ENCODE measurements at places on chromosomes 7 and 10. TPM values are rescaled to one million over a fixed set of nuclear protein-coding genes. Genes with fewer than 3 reads are reported as not detected.

HPS6 gene
- 33.7 TPM for total RNA-seq

SLK gene
- 74.7 TPM for total RNA-seq

RELN gene
- total RNA-seq, result 80.4 TPM

ZNF680 gene
- 23.4 TPM for total RNA-seq

GPR15LG gene
- not detected for total RNA-seq

COL1A2 gene
- total RNA-seq, result 436 TPM

MEIG1 gene
- total RNA-seq, result not detected

MEOX2 gene
- total RNA-seq, result 43.2 TPM

CUEDC2 gene
- 195 TPM for total RNA-seq

GLI3 gene
- total RNA-seq, result 12.6 TPM

SFTPA1 gene
- total RNA-seq, result not detected

NKX1-2 gene
- not detected for total RNA-seq

NPSR1 gene
- total RNA-seq, result not detected

GRCh38 chr7:130844811-130845580 is 111.0 kb upstream of the KLF14 start:
- no peak overlapping the region for H3K4me3 ChIP-seq
- H3K36me3 ChIP-seq, result no peaks in the 10 kb centered on the region
- no peak overlapping the region for H3K27ac ChIP-seq
- DNase-seq, result peak; percentile 27
- peaks cover 11% of the 10 kb centered on the region for H3K4me1 ChIP-seq

DNA sequence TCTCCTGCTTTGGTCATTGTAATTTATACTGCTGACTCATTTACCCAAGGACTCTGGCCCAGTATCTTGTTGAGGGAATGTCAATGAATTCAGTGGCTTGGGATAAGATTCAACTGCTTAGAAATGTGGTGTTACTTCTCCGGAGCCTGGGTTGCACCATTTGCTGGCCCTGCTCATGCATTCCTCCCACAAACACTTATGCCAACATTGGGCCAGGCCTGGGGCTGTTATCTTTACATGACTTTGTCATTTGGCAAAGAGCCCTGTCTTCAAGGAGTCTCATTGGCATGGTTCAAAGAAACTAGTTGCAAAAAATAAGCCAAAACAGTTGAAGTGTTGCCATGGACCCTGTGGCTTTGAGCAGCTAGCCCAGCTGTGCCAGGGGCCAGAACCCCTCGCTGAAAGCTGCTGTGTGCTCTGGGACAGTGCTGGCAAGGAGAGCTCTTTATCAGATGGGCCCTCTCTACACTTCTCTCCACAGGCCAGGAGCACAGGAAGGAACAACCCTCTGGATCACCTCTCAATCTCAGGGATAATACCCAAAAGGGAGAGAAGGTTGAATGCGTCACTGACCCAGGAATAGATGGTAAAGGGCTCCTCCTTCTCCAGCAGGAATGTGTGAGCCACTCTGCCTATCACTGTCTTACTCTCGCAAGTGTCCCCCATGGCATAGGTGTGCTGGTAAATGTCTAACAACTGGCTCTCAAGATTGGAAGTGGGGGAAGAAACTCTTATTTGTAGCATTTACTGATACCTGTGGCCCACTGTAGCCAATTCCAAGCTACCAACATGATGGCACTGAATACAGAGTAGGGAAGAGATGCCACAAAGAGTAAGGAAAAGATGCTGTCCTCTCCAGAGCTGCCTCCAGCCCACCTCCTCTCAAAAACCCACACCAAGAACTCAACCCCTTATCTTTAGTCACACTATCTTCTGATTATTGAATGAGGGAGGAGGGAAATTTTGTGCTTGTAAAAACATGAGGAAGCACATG is 23.5 kb upstream of the PDE1C start:
- H3K4me3 ChIP-seq, result no peak overlapping the region
- H3K27ac ChIP-seq, result peak overlapping the region; percentile 4
- no peaks in the 10 kb centered on the region for H3K36me3 ChIP-seq
- H3K4me1 ChIP-seq, result peaks cover 4% of the 10 kb centered on the region

GRCh38 chr7:99499371-99499720 is 735 bp downstream of the ZNF394 start:
- H3K36me3 ChIP-seq, result peaks cover 43% of the 10 kb centered on the region
- peak overlapping the region; percentile 96 for H3K27ac ChIP-seq
- H3K27me3 ChIP-seq, result no peaks in the 10 kb centered on the region
- no peak for DNase-seq
- peak overlapping the region; percentile 57 for H3K4me3 ChIP-seq

DNA sequence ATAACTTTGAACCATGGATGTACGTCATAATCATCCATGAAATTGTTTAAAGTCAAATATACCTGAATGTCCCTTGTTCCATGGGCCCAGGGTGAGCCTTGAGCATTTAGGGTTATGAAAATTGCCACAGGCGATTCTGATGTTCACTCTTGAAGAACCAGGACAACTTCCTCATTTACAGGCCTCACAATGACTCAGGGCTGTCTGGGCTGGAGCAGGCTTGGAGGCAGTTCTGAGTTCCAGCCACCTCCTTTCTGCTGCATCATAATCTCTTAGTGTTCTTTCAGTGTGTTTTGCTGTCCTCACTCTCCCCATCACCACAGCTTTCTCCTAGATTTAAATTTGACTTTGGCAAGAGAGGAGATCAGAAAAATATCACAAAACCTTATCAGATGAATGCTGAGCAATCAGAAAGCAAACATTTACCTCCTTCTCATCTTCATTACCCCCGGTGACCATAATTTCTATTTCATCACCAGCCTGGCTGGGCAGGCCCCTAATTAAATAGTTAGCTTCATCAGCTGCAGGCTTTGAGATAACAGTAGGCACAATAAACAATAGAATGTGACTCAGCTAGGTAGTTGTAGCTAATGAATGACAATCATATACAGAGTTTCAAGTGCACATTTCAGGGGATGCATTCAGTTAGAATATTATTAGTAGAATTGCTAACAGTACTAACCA is 571.0 kb downstream of the SH2D4B start:
- no peak for DNase-seq
- no peaks in the 10 kb centered on the region for H3K27me3 ChIP-seq
- H3K4me3 ChIP-seq, result no peak overlapping the region
- no peaks in the 10 kb centered on the region for H3K36me3 ChIP-seq
- no peak overlapping the region for H3K27ac ChIP-seq
- no peaks in the 10 kb centered on the region for H3K4me1 ChIP-seq

GRCh38 chr7:70645876-70646351 is 486.0 kb upstream of the GALNT17 start:
- H3K36me3 ChIP-seq, result no peaks in the 10 kb centered on the region
- no peak overlapping the region for H3K27ac ChIP-seq
- no peaks in the 10 kb centered on the region for H3K27me3 ChIP-seq
- no peak for DNase-seq
- no peaks in the 10 kb centered on the region for H3K4me1 ChIP-seq
- no peak overlapping the region for H3K4me3 ChIP-seq

- H3K4me1 ChIP-seq, result no peaks in the 10 kb centered on the region
- no peak for DNase-seq
- no peak overlapping the region for H3K4me3 ChIP-seq
- no peak overlapping the region for H3K27ac ChIP-seq
Observed at GRCh38 chr7:128725531-128725930, 13.6 kb upstream of the CALU start.

GRCh38 chr10:69464801-69465401 is 13.6 kb downstream of the TSPAN15 start:
- H3K27ac ChIP-seq, result peak overlapping the region; percentile 72
- H3K4me1 ChIP-seq, result no peaks in the 10 kb centered on the region
- DNase-seq, result no peak

DNA sequence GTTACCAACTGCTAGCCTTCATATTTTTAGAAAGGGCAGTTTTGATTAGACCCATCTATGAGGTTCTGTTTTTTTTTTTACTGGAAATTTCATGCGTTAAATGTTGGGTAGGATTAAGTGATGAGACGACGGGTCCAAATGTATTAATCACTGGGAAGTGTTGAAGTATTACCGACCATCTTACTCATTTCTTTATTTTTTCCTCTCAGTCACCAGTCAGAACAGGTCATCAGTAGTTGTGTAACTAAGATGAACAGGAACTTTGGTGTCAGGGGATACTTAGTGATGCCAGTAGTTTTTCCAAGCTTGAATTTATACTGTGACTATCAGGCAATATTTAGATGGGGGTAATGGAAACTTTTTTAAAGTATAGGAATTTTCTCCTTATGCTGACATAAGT is 14.2 kb downstream of the TFAM start:
- no peaks in the 10 kb centered on the region for H3K27me3 ChIP-seq
- no peak for DNase-seq
- no peaks in the 10 kb centered on the region for H3K4me1 ChIP-seq
- H3K27ac ChIP-seq, result no peak overlapping the region
- peaks cover 11% of the 10 kb centered on the region for H3K36me3 ChIP-seq

GRCh38 chr7:158405324-158405723 is 182.3 kb downstream of the PTPRN2 start:
- no peak overlapping the region for H3K4me3 ChIP-seq
- DNase-seq, result no peak
- no peaks in the 10 kb centered on the region for H3K27me3 ChIP-seq
- H3K4me1 ChIP-seq, result no peaks in the 10 kb centered on the region
- H3K36me3 ChIP-seq, result no peaks in the 10 kb centered on the region

DNA sequence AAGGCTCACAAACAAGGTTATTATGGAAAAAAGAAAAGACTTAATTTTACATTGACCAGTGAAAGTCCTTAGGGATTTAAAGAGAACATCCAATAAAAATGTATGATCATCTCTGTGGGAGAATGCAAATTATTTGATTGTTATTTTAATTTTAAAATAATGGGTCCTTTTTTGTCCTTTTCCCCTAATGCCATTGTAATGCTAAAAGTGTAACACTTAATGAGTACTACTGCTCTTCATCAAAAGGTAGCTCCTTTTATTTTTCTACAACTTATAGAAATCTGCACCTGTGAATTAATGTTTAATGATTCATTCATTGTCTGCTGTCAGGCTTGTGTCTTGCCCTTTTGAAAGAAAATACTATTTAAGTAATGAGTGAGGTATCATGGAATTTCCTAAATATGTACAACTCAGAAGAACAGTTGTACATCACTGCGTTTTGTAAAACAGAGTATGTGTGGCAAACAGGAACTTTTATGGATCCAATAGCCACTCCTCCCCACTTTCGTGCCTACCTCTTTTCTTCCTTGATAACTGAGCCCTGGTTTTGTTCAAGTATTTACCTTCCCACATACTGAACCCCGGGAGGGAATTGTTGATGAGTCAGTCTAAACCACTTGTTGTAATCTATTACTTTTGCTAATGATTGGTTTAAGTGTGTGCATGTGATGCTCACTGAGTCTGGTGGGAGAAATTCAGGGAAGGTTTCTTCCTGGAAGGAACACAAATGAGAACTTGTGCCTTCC is 19.9 kb upstream of the TRUB1 start:
- DNase-seq, result no peak
- no peaks in the 10 kb centered on the region for H3K4me1 ChIP-seq
- no peak overlapping the region for H3K4me3 ChIP-seq
- H3K36me3 ChIP-seq, result no peaks in the 10 kb centered on the region
- no peaks in the 10 kb centered on the region for H3K27me3 ChIP-seq

DNA sequence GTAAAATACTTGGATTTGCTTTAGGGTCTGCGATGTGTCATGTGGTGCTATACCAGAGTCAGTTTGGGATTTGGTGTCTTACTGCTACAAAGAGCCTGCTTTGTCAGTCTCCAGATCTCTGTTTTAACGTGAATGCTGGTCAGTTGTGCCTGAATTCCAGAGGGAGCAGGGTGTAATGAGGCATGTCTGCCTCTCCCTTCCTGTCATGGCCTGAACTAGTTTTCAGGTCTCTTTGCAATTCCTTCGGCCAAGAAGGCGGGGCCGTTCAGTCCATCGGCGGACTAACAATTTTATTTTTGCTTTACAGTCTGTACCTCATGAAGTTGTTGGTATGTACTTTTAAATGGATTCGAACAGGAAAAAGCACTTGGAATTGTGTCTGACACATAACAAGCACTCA is 465.1 kb upstream of the ADARB2 start:
- no peaks in the 10 kb centered on the region for H3K4me1 ChIP-seq
- DNase-seq, result no peak
- H3K27me3 ChIP-seq, result no peaks in the 10 kb centered on the region
- H3K36me3 ChIP-seq, result no peaks in the 10 kb centered on the region
- H3K4me3 ChIP-seq, result no peak overlapping the region

GRCh38 chr7:30921540-30922401 is 10.1 kb downstream of the AQP1 start:
- H3K27ac ChIP-seq, result peak overlapping the region; percentile 43
- DNase-seq, result peak; percentile 5
- H3K4me3 ChIP-seq, result no peak overlapping the region
- peaks cover 44% of the 10 kb centered on the region for H3K36me3 ChIP-seq
- H3K27me3 ChIP-seq, result no peaks in the 10 kb centered on the region

- no peak overlapping the region for H3K4me3 ChIP-seq
- H3K36me3 ChIP-seq, result no peaks in the 10 kb centered on the region
- DNase-seq, result no peak
- H3K4me1 ChIP-seq, result peaks cover 6% of the 10 kb centered on the region
Observed at GRCh38 chr7:107162475-107162874, 6.3 kb upstream of the HBP1 start.

DNA sequence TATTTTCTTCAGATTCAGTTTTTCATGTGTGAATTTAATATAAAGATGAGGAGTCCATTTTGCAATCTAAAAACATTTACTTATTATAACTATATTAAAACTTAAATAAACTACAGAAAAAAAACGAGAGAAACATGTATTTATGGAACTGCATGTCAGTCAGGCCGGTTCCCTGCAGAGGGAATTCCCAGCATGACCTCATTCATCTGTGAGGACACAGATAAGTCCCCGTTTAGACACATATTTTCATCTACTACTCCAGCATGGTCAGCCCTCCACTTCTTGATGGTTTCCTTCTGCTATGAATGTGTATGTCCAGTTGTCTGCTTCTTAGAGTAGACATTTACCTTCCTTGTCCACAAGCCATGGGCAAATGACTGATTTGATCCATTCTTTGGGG is 339.1 kb downstream of the SEMA3D start:
- H3K36me3 ChIP-seq, result no peaks in the 10 kb centered on the region
- no peak for DNase-seq
- no peaks in the 10 kb centered on the region for H3K4me1 ChIP-seq
- no peak overlapping the region for H3K4me3 ChIP-seq

DNA sequence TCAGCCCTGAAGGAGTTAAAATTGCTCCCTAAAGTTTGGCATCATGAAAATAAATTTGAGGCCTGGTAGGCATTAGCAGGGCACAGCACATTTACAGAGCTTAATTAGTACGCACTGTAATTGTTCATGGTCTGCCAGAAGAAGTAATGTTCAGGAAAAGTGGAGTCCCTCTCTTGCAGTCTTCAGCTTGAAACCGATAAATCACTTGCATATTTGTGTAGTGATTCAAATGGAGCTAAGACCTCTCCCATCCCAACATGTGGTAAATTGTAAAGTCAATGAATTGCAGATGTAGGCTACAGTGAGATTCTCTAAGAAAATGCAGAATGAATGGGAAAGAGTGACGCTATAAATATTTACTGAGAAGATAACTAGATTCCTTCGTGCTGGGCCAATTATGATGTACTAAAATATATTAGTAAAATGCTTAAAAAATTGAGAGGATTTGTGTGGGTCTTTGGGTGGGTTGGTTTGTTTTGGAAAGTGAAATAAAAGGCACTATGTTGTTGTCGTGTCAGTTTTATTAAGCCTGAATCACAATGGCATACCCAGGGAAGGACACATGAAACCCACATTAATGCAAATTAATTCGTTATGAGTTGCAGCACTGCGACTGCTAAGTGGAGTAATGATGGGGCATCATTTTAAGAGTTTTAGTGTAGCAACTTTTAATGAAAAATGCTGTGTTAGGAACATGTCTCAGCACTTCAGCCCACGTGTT is 8.4 kb downstream of the TCF7L2 start:
- H3K27ac ChIP-seq, result no peak overlapping the region
- DNase-seq, result no peak
- H3K36me3 ChIP-seq, result no peaks in the 10 kb centered on the region
- H3K4me3 ChIP-seq, result no peak overlapping the region
- H3K27me3 ChIP-seq, result no peaks in the 10 kb centered on the region

Data from tibial nerve (tissue), 4 donors.